ENCODE measurements at places on chromosomes 2 and 18. TPM values are rescaled to one million over a fixed set of nuclear protein-coding genes. Genes with fewer than 3 reads are reported as not detected.

DNA sequence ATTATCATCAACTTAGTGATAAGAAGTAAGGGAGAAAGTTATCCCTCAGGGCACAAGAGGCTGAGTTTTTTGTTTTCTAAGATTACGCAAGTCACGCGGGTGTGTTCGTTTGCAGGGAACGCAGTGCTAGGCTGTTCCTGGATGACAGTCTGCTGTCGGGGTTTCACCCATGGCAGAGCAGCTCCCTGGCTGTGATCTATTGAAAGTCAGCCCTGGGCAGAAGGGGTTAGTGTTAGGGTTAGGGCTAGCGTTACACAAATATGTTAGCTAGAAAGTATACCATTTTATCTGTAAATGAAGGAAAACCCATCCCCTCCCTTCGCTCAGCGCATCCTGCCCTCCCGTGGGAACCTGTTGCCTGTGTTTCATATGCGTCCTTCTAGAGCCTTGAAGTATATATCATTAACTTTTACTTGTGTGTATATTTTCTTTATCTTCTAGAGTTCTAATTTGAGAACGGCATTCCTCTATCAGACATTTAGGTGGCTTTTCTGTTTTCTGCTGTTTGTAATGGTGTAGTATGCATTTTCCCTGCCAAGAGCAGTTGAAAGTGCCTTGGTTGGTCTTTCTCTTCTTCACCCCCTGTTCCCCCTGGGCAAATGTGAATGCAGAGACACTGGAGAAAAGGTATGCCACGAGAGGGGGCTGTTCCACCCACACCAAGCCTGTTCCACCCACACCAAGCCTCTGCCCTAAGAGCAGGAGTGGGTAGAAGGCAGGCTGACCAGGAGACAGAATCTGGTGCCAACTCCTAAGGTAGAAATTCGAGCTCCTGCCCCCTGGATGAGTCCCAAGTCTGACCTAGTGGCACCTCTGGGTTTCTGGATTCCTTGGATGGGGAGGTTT, 47.0 kb downstream of the ARMC9 start:
- H3K4me3 ChIP-seq = no peak overlapping the region
- H3K27ac ChIP-seq = no peak overlapping the region
- no peaks in the 10 kb centered on the region for H3K36me3 ChIP-seq

GRCh38 chr18:24837066-24837465, 376.6 kb downstream of the HRH4 start:
- DNase-seq = no peak
- H3K4me3 ChIP-seq = no peak overlapping the region
- no peaks in the 10 kb centered on the region for H3K4me1 ChIP-seq
- H3K27me3 ChIP-seq = no peaks in the 10 kb centered on the region
- no peaks in the 10 kb centered on the region for H3K36me3 ChIP-seq

Gene C2orf81
- 1.4 TPM for total RNA-seq

DNA sequence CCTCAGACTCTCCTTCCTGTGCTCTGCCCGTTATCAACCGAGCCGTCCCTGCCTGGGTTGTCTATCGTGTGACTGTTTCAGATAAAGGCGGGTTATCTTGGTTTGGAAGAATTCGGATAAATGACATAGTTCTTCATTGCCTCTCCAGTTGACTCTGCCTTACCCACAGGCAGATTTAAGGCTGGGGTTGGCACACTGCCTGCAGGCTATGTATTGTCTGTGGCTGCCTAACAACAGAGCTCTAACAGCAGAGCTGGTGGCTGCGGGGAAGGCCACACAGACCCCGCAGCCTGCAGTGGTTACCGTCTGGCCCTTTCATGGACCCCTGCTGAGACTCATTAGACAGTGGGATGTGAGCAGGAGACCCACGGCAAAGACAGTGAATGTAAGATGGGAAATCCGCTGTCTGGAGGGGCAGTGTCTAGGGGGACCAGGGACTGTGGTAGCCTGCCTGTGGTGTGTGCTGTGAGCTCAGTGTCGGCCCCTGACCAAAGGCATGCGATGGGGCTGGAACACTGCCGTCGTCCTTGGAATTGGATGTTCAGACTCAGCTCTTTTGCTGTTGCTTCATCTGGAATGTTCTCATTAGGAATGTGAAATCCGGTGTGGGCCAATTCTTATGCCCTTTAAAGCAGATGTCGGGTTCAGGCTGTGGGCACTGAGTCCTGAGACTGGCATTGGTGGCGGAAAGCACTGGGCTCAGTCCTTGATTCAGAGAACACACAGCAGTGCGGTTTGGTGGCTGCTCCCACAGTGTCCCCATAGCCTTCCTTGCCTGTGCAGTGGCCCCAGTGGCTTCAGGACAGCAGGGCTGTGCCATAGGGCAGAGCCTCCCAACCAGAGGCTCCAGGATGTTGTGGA, 44.5 kb downstream of the SH3RF3 start:
- DNase-seq = peak; percentile 86
- H3K4me1 ChIP-seq = peaks cover 40% of the 10 kb centered on the region
- H3K36me3 ChIP-seq = no peaks in the 10 kb centered on the region
- H3K27ac ChIP-seq = peak overlapping the region; percentile 73

DNA sequence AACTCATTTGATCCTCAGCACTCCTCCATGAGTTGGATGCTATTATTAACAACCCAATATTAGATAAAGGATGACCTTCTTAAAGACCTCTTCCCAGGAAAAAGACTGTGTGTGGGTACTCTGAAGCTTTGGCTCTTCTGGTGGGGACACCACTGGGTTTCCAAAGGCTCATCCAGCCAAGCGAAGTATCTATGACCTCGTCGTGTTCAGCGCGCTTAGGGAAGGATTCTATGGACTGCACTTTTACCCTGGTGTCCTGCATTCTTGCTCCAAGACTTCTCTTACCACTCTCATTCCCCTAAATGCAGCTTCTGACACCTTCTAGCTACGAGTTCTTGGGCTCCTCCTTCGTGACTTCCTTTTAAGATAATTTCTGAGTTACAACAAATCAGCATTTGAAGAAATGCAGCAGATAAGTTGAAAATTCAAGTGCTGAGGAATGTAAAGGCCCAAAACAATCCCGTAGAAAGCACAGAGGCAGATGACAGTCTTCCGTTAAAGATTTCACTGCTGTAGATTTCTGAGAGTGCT, 673 bp upstream of the HNMT start:
- peak overlapping the region; percentile 44 for H3K4me3 ChIP-seq
- peak overlapping the region; percentile 88 for H3K27ac ChIP-seq
- no peaks in the 10 kb centered on the region for H3K36me3 ChIP-seq
- no peak for DNase-seq
- no peaks in the 10 kb centered on the region for H3K27me3 ChIP-seq

- no peak overlapping the region for H3K27ac ChIP-seq
- H3K36me3 ChIP-seq = no peaks in the 10 kb centered on the region
- no peak overlapping the region for H3K4me3 ChIP-seq
- H3K27me3 ChIP-seq = no peaks in the 10 kb centered on the region
- H3K4me1 ChIP-seq = no peaks in the 10 kb centered on the region
Measured at GRCh38 chr2:59899692-59900091, 653.8 kb downstream of the BCL11A start.

GRCh38 chr2:158598862-158599517, 142.2 kb downstream of the PKP4 start:
- no peak overlapping the region for H3K4me3 ChIP-seq
- no peak overlapping the region for H3K27ac ChIP-seq
- H3K4me1 ChIP-seq = peaks cover 16% of the 10 kb centered on the region
- H3K36me3 ChIP-seq = no peaks in the 10 kb centered on the region

- peak; percentile 84 for DNase-seq
- no peak overlapping the region for H3K4me3 ChIP-seq
- no peaks in the 10 kb centered on the region for H3K27me3 ChIP-seq
Measured at GRCh38 chr18:48834413-48835031, 116.2 kb downstream of the SMAD7 start.

Gene C2orf72
- total RNA-seq = 7.1 TPM

- no peaks in the 10 kb centered on the region for H3K4me1 ChIP-seq
- no peak overlapping the region for H3K27ac ChIP-seq
- no peaks in the 10 kb centered on the region for H3K36me3 ChIP-seq
- DNase-seq = no peak
Measured at GRCh38 chr2:75833386-75833785, 122.7 kb upstream of the GCFC2 start.

- H3K27ac ChIP-seq = no peak overlapping the region
- H3K27me3 ChIP-seq = no peaks in the 10 kb centered on the region
- DNase-seq = no peak
- no peaks in the 10 kb centered on the region for H3K4me1 ChIP-seq
Measured at GRCh38 chr18:33330711-33331110, 109.8 kb downstream of the CCDC178 start.

Gene SLC16A14
- total RNA-seq = 18.2 TPM

GRCh38 chr2:164620457-164620856, 825 bp downstream of the GRB14 start:
- H3K27ac ChIP-seq = no peak overlapping the region
- peak overlapping the region; percentile 74 for H3K4me3 ChIP-seq
- peaks cover 10% of the 10 kb centered on the region for H3K27me3 ChIP-seq
- H3K36me3 ChIP-seq = no peaks in the 10 kb centered on the region
- no peak for DNase-seq

DNA sequence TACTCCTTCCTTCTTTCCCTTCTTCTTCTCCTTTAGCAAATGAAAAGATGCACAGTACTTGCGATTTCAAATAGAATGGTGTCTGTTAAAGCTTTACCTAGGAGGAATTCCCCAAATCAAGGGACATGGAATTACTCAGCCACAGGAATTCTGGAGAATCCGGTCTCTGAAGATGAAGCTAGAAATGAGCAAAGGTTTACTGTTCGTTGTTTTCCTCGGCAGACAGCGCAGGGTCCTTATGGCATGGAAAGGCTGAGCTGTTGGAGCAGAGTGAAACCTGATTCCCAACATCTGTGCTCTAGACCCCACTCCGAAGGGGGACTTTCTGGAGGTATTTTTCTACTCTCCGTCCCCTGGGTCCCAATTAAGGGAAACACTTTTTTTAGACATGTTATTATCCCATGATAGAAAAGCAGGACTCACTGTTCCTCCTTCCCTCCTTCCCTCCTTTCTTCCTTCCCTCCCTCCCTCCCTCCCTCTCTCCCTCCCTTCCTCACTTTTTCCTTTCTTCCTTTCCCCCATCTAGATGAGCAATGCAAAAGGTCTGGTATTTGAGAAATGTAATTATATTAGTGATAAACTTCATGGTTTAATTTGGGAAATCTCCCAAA, 47.1 kb downstream of the CDCA7 start:
- peaks cover 15% of the 10 kb centered on the region for H3K4me1 ChIP-seq
- H3K27ac ChIP-seq = no peak overlapping the region
- DNase-seq = no peak
- peak overlapping the region; percentile 19 for H3K4me3 ChIP-seq

GRCh38 chr18:23943104-23943503, 71.5 kb upstream of the TTC39C start:
- no peaks in the 10 kb centered on the region for H3K27me3 ChIP-seq
- no peak for DNase-seq
- peaks cover 45% of the 10 kb centered on the region for H3K36me3 ChIP-seq
- H3K4me3 ChIP-seq = no peak overlapping the region

GRCh38 chr18:48190994-48191393, 218.2 kb downstream of the ZBTB7C start:
- no peak overlapping the region for H3K4me3 ChIP-seq
- H3K4me1 ChIP-seq = peaks cover 17% of the 10 kb centered on the region
- no peaks in the 10 kb centered on the region for H3K36me3 ChIP-seq
- H3K27ac ChIP-seq = no peak overlapping the region
- H3K27me3 ChIP-seq = no peaks in the 10 kb centered on the region

GRCh38 chr2:107063228-107063627, 177.3 kb upstream of the ST6GAL2 start:
- no peaks in the 10 kb centered on the region for H3K4me1 ChIP-seq
- DNase-seq = no peak
- no peak overlapping the region for H3K4me3 ChIP-seq
- no peak overlapping the region for H3K27ac ChIP-seq

GRCh38 chr2:10992023-10992791, 80.5 kb downstream of the KCNF1 start:
- H3K4me3 ChIP-seq = no peak overlapping the region
- H3K4me1 ChIP-seq = no peaks in the 10 kb centered on the region
- no peaks in the 10 kb centered on the region for H3K27me3 ChIP-seq
- no peak overlapping the region for H3K27ac ChIP-seq
- DNase-seq = peak; percentile 61

GRCh38 chr2:171617981-171618380, 69.3 kb upstream of the DYNC1I2 start:
- no peaks in the 10 kb centered on the region for H3K27me3 ChIP-seq
- H3K4me3 ChIP-seq = no peak overlapping the region
- no peaks in the 10 kb centered on the region for H3K36me3 ChIP-seq
- H3K27ac ChIP-seq = no peak overlapping the region

Gene LIMS3
- 1.4 TPM for total RNA-seq

DNA sequence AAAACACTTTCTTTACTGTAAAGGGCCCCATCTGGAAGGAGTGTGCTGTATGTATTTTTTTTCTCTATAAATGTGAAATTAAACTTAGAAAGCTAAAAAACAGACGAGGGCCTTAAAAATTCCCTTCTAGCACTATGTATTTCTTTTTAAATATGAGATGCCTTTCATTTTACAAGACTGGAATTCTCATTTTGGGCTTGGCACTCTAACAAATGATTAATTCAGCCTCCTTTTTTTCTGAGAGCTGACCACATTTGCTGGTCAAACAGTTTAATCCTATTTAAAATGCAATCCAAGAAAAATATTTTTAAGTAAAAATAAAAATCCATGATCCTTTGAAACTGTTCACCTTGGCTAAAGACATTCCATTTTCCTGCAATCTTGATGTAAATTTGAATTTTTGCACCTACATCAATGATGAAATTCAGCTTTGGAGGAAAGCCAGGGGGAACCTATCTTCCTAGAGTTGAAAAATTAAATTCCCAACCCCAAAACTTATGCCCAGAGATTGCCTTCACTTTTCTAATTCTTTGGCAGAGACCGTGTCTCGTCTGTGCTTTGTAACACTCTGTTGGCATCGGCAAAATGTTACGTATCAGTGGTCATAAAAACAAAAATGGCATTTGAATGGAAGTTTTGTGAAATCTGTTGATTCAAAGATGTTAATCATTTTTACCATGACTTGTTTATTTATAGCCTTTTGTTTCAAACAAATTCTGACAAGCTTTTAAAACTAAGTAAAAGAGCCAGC, 284.5 kb downstream of the ZNF521 start:
- no peak for DNase-seq
- no peaks in the 10 kb centered on the region for H3K36me3 ChIP-seq
- H3K27ac ChIP-seq = no peak overlapping the region
- H3K27me3 ChIP-seq = no peaks in the 10 kb centered on the region

GRCh38 chr2:233446121-233446520, 91.8 kb downstream of the DGKD start:
- peak; percentile 44 for DNase-seq
- no peaks in the 10 kb centered on the region for H3K27me3 ChIP-seq
- H3K27ac ChIP-seq = no peak overlapping the region
- H3K4me1 ChIP-seq = no peaks in the 10 kb centered on the region
- no peak overlapping the region for H3K4me3 ChIP-seq

DNA sequence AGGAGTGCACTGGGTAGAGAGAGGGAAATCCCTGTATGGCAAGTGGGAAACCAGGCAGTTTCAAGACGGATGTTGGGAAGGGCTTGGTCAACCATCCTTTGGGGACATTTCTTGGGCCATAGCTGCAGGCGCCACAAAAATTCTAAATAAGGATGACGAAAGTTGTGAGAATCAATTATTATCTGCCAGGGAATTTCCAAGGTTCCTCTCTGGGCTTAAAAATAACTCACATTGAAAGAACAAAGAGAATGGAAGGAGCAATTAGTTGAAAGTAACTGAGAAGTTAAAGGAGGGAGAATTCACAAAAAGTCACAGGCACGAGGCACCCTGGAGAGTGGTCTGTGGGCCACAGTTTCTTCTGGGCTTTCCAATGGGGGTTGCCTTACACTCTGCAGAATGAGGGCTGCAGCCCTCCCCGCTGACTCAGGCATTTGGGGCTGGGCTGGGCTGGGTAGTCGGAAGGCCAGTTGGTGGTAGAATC, 195.7 kb downstream of the SMAD7 start:
- no peaks in the 10 kb centered on the region for H3K27me3 ChIP-seq
- DNase-seq = no peak
- peaks cover 18% of the 10 kb centered on the region for H3K36me3 ChIP-seq
